Sigmoid colon (tissue), 7 donors: ENCODE measurements at places on chromosomes 5 and 9.

DNA sequence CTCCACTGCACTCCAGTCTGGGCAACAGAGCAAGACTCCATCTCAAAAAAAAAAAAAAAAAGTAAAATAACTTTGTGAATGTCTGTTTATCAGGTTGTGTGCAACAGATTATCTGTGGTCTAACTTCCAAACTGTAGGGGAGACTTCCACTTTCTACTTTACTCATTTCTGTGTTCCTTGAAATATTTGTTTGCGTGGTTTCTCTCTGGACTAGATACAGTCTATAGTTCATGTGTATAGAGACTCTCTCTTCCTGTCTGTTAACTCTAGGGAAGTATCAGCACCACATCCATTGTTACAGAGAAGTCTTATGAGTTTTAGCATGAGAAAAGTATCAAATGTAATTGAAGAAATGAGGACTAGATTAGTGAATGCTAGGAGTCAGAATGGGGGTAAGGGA is 168.3 kb downstream of the LPAR1 start:
- no peaks in the 10 kb centered on the region for H3K4me1 ChIP-seq
- no peak overlapping the region for H3K27ac ChIP-seq
- H3K4me3 ChIP-seq: no peak overlapping the region
- no peak for DNase-seq
- no peaks in the 10 kb centered on the region for H3K36me3 ChIP-seq

GRCh38 chr5:170408226-170408625 is 19.1 kb upstream of the KCNMB1 start:
- DNase-seq: no peak
- H3K27me3 ChIP-seq: no peaks in the 10 kb centered on the region
- no peak overlapping the region for H3K27ac ChIP-seq
- peaks cover 24% of the 10 kb centered on the region for H3K4me1 ChIP-seq

DNA sequence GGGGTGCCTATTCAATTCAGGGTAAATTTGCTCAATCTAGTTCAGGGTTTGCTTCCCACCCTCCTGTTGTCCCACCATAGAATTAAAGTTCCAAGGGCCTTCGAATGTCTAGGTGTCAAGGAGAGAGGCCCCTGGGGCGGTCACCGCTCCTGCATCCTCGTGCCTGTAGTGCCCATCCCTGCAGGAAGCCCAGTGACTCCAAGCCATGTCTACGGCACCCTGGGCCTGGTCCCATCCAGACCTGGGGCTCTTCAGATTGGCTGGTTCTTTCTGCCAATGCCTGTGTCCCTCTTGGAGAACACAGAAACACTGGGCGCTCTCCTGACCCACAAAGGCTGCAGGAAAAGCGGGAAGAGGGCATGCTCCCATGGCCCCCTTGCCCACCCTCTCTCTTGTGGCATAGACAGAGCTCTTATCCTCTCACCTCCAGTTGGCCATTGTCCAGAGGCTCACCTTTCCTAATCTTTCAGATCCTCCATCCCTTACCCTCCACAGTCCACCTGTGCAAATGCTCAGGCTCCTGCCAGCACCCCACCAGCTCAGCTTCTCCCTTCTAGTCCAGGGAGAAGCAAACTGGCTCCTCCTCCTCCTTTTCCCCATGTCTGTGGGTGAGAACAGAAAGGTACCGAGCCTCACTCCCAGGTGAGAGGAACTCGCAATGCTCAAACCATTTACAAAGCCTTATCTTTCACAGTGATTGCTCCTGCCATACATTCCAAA is 253.0 kb upstream of the IRX2 start:
- H3K36me3 ChIP-seq: no peaks in the 10 kb centered on the region
- H3K4me1 ChIP-seq: no peaks in the 10 kb centered on the region
- H3K27me3 ChIP-seq: no peaks in the 10 kb centered on the region
- DNase-seq: no peak

DNA sequence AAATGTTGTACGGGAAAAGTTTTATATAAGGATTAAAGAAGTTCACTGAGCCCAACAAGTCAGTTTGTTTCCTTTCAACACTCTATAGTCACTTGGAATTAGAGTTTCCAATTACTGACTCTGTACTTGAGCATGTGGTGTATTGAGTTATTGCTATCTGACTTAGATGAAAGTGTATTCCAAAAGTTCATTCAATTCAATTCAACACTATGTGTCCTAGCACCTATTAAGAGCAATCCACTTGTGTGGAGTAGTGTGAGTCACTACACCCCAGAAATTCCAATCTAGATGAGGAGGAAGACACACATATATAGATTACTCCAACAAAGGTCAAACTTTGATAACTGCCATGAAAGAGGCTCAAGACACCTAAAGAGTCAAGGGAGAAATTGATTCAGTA is 98.2 kb upstream of the SLCO6A1 start:
- H3K27me3 ChIP-seq: no peaks in the 10 kb centered on the region
- DNase-seq: no peak
- H3K4me3 ChIP-seq: no peak overlapping the region

DNA sequence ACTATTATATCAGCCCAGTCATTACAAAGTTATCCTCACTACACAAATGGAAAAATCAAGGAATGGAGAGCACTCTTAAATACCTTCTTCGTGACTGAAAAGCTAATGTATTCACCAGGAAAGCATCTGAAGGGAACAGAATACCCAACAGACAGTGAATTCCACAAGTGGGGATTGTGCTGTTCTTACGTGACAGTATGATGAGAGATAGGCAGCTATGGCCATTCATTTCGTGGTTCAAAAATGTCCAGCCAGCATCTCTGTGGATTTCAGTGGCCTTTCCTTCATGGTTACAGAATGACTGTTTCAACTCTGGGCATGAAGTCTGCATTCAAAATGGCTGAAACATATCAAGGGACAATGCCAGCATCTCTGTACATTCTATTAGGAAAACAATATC is 323.8 kb downstream of the PRELID2 start:
- no peak for DNase-seq
- no peak overlapping the region for H3K27ac ChIP-seq
- H3K27me3 ChIP-seq: no peaks in the 10 kb centered on the region
- no peaks in the 10 kb centered on the region for H3K4me1 ChIP-seq
- H3K4me3 ChIP-seq: no peak overlapping the region
